ENCODE measurements at places on chromosomes 7 and 10. TPM values are rescaled to one million over a fixed set of nuclear protein-coding genes. Genes with fewer than 3 reads are reported as not detected.
A peak's percentile ranks its signal among the peaks of the same experiment; 100 is the strongest.

The LRGUK gene
- 1.0 TPM for total RNA-seq

The SLC16A12 gene
- not detected for total RNA-seq

The TEX47 gene
- total RNA-seq, result not detected

The VSTM4 gene
- not detected for total RNA-seq

The WASL gene
- 8.5 TPM for total RNA-seq

DNA sequence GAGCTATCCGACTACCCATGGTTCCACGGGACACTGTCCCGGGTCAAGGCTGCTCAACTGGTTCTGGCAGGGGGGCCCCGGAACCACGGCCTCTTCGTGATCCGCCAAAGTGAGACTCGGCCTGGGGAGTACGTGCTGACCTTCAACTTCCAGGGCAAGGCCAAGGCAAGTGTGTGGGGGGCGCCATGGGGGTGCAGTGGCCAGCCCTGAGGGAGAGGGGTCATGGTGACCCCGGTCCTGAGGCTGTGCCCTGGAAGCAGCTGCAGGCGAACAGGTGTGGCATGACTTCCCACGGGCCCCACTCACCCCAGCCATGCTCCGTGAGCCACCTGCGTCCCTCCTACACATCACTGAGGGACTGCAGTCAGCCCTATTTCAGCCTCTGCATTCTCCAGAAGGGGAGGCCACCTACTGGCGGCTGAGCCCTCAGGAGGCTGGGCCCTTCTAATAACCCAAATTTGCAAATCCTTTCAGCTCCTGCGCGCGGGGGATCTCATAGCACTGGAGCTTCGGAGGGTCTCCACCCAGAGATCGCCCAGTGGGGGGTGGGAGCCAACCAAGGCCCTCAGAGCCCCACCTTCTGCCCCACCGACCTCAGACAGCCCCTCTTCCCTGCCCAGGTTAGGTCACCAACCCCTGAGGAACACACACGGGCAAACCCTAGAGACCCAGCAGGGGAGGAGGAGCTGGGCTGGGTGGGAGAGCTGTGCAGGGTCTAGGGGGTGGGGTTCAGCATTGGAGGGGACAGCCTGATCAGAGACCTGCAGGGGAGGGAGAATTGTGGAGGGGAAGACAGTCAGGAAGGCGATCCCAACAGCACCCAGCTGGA is 30.8 kb downstream of the SH2B2 start:
- no peak for DNase-seq

GRCh38 chr10:75828413-75828812 is 397.0 kb downstream of the LRMDA start:
- DNase-seq, result no peak

GRCh38 chr10:9437131-9437530 is 1382.6 kb downstream of the GATA3 start:
- DNase-seq, result no peak

DNA sequence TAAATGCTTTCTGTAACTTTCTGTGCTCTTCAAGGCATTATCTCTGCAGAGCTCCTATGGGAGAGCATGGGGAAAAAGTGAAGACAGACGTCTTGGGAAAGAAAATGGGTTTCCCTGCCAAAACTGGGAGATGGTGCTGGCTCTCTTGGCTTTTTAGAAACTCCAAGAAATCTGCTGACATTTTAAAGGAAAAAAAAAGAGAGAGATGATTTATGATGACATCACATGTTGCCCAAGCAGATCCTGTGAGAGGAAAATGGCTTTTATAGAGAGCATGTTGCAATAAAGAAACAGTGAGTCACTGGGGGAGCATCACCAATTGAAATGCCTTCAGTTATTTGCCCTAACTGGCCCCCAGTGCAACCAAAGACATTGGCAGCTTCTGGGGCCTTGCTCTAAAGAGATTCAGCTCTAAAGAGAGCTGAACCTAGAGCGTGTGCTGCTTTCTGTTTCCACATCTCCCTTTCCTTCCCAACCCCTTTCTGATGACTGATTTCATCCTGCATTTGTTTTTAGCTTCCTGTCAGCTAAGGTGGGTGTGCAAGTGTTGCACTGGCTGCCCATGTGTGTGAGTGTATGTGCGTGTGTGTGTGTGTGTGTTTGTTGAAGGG is 37.7 kb downstream of the LRMDA start:
- peak; percentile 100 for DNase-seq

All from PC-3 (cell line).